ENCODE measurements at places on chromosomes 2 and 18.

- DNase-seq, result no peak
These were observed 63.3 kb upstream of the TMEM182 start for GRCh38 chr2:102698369-102699111.

DNA sequence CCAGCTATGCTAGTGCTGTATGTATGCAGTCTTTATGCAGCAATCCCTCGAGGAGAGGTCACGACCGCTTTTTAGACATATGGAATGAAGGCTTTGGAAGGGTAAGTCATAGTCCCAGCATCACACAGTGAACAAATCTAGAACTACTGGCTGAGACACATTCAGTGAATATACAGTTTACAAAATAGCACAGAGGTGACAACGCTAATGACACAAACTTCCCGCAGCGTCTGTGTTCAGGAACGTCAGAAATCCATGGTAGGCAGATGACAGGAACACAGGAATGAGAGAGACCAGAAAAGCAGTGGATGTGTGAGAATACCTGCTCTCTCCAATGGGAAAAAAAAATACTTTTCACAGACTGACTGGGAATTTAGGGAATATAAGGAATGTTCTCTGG is 29.6 kb downstream of the CABYR start:
- DNase-seq, result no peak

- no peak for DNase-seq
These were observed 22.6 kb upstream of the BCL2 start for GRCh38 chr18:63342206-63342605.

DNA sequence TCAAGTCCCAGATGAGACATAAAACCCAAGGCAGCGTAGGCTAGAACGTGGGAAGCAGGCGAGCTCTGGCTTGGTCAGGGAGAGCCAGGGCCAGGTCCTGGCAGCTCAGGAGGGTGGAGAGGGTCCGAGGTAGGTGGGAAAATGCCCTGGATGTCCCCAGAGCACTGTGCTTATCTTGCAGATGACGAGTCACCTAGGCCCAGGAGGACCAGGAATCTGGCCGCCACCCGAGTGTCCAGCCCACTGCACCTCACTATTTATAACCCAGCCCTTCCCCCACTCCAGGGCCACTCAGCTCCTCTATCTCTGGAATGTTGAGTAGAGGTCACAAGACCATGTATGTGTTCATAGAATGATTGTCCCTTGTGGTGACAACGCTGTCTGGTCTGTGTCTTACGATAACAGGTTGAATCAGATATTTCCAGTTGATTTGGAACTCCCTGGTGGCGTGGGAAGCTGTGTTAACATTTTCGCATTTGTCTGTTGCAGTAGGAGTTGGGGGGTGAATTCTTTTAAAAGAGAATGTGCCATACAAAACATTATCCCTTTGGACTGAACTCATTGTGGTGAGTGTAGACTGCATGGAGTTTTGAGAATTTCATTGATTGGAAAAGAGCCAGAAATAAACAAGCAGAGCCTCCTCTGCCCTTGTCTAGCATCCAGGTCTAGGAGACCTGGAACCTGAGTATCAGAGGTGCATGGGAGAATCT is 47.5 kb downstream of the EMILIN2 start:
- peak; percentile 40 for DNase-seq
